ENCODE measurements at places on chromosomes 1 and 21.

- DNase-seq = peak; percentile 5
Measured at GRCh38 chr1:42518908-42519307, 55.8 kb downstream of the CCDC30 start.

GRCh38 chr1:46394108-46394871 lies at the start of gene FAAH:
Gene FAAH, plus strand, starts transcription at chr1:46394317. Its CDS starts 32 bp downstream, at chr1:46394349.
- peak; percentile 77 for DNase-seq

DNA sequence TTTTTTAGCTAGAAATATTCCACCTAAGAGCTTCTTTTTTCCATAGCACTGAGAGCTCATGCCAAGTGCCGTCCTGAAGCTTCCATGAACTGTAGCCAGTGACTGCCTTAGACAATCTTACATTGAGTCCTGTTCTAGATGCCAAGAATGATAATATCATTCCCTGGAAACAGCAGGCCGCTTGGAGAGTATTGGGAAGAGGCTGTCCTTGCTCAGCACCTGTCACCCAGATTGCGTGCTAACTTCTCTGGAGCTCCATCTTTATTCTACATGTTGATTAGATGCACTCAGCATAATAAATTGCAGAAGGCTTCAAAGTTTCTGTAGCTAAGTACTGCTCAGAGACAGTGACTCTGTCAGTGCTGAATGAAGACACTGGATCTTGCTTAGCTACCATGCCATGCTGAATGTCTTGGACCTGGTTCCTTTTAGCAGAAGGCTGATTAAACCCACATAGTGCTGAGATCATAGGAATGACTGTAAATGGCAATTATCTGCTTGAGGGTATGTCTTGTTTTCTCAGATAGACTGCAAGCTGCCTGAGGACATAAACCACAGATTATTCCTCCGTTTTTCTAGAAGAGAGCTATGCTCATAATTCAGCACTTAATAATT lies 83.1 kb upstream of the IRF2BP2 start:
- no peak for DNase-seq

GRCh38 chr1:223429821-223430220 lies 36.6 kb downstream of the CCDC185 start:
- DNase-seq = no peak

- no peak for DNase-seq
Measured at GRCh38 chr1:238642231-238642630, 744.1 kb upstream of the CHRM3 start.

DNA sequence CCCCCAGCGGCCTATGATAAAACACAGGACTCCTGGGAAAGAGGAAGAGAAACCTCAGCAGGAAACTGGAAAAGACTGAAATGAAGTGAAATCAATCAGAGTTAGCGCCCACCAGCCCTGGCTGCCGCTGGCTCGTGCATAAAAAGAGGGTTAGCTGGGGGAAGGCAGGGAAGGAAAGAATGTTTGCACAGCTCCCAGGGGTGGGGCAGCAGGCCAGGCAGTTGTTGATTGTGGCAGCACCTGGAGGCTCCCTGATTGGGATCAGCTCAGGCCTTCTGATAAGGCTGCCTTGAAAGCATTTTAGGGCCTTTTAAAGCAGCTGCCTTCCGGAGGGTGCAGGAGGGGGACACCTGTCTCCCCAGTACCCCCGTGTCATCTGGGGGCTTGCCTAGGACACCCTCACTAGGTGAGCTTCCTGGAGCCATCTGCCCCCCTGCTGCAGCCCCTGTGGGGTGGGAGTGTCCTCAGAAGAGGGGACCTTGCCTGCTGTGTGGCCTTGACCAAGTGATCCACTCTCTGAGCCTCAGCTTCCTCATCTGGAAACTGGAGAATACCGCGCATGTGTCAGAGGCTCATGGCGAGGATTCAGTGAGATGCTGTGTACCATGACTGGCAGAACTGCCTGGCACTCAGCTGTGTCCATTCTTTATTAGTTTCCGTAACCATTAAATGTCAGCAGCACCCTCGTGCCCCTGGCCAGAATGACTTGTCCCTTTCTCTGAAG lies 6.6 kb downstream of the EPHB2 start:
- peak; percentile 78 for DNase-seq

GRCh38 chr21:35035581-35035980 lies 13.5 kb downstream of the RUNX1 start:
- no peak for DNase-seq

GRCh38 chr1:241606544-241606943 lies 33.6 kb downstream of the CHML start:
- DNase-seq = no peak

GRCh38 chr1:175888996-175889395 lies 145.6 kb upstream of the TNR start:
- DNase-seq = no peak

DNA sequence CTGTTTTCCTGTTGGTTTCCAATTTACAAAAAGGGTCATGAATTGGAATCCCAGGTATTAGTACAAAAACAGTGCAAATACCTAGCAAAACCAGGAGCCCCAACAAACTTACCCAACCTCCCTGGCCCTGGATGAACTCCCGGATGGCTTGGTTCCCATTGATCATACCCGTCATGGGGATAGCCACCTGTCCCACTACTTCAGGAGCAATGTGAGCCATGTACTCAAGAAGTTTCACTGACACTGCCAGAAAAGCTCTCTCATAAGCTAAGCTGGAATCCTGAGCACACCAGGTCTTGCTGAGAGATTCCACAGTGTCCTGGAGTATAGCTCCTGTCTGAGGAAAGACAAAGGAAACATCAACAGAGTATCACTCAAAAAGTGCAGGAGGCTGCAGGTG lies 5.7 kb downstream of the BCL2L15 start:
- no peak for DNase-seq

GRCh38 chr1:155649676-155650075 lies 38.9 kb downstream of the YY1AP1 start:
- no peak for DNase-seq
